Ammon's horn (tissue), 1 donor: ENCODE measurements at places on chromosomes 5 and 9.

DNA sequence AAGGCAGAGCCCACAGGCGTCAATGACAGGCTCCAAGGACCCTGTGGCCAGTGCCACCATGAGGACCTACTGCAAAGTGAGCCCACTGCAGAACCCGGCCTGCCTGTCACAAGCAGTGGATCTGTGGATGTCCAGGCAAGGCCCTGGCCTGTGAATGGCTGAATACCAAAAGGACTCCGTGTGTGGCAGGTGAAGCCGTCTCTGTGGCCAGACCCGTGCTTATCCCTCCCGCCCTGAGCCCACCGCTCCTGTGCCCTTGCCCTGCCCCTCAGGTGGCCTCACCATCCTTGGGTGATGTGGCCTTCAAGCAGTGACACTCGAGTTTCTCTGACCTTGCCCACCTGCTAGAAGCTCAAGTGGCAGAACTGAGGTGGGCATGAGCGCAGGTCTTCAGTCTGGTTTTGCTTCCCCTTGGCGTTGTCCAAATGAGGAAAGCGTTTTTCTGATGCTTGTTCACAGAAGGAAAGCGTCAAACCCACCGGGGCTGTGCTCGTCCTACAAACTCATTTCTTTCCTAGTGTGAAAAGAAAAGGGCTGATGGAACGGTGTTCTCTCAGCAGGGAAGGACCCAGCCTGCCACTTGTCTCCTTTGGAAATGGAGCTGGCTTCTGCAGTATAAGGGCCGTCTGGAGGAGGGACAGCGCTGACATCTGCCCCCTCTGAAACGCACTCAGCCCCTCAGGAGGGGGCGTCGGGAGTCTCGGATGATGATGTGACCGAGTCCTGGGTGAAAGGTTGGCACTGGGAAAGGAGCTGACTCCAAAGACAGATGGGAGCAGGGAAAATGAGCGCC is 377.7 kb upstream of the IRX4 start:
- DNase-seq, result no peak

DNA sequence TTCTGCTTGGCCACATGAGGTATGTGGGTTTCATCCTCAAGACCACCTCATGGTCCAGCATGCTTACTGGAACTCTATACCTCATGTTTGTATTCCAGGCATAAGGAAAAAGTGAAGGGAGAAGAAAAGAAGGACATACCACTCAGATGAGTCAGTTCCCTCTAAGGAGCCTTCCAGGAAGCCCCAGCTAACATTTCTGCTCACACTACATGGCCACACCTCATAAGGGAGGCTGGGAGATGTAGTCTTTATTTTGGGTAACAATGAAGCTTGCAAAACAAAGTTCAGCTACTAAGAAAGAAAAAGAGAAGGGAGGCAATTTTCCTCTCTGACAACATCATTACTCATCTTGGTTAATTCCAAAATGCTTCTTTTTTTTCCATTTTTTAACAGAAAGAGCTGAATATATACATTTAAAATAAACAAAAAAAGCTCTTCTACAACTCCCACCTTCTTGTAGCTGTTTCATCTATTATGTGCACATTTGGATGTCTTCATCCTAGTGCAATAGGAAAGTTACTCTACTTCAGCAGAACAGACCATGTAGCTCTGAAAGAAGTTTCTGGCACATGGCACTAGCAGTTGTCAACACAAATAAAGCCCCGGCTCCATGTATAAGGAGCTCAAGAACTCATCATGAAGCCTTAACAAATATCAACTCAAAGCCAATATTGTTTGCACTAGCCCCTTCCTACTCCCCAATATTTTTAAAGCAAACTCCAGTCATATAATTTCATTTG is 123.6 kb upstream of the CCDC112 start:
- DNase-seq, result no peak

DNA sequence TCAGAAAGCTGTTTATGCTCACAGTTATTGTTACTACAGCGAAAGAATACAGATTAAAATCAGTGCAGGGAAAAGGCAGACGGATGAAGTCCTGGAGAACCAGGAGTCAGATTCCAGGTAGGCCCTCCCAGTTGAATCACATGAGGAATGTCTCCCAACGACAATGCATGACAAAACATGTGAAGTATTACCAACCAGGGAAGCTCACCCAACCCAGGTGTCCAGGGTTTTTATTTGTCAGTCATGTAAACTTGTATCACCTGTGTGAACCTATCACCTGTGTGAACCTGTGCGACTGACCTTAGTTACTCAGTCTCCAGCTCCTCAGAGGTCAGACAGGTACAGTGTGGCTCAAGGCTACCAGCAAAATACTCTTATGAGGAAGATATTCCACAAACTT is 63.9 kb downstream of the KIAA1958 start:
- DNase-seq, result no peak

DNA sequence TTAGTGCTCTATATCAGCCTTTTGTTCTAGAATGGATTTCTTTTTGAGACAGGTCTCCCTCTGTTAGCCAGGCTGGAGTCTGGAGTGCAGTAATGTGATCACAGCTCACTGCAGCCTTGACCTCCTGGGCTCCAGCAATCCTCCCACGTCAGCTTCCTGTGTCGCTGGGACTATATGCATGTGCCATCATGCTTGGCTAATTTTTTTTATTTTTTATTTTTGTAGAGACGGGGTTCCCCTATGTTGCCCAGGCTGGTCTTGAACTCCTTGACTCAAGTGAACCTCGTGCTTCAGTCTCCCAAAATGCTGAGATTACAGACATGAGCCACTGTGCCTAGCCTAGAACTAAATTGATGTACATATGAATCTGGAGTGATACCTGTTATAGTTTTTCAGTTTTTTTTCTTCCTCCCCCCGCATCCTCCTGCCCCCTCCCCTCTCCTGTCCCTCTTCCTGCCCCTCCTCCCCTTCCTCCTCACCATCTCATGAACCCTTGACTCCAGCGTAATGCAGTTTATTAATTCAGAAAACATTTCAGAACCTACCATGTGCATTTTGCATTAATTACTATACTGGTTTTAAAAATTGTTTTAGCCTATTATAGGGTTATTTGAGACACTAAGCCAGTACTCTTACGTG is 37.4 kb upstream of the TNFAIP8 start:
- DNase-seq, result no peak

- DNase-seq, result no peak
These were observed at the start of gene TAL2 for GRCh38 chr9:105662184-105663104. TSS of gene TAL2 (plus strand) at chr9:105662457. CDS start at chr9:105662497, 40 bp downstream.

GRCh38 chr5:11252075-11252474 is 491.0 kb upstream of the DAP start:
- no peak for DNase-seq

- DNase-seq, result peak; percentile 64
These were observed 81.9 kb upstream of the RARS1 start for GRCh38 chr5:168404365-168404764.

- no peak for DNase-seq
These were observed 35.3 kb downstream of the EQTN start for GRCh38 chr9:27261517-27262211.

- DNase-seq, result no peak
These were observed 31.6 kb downstream of the PROP1 start for GRCh38 chr5:177964471-177964870.

DNA sequence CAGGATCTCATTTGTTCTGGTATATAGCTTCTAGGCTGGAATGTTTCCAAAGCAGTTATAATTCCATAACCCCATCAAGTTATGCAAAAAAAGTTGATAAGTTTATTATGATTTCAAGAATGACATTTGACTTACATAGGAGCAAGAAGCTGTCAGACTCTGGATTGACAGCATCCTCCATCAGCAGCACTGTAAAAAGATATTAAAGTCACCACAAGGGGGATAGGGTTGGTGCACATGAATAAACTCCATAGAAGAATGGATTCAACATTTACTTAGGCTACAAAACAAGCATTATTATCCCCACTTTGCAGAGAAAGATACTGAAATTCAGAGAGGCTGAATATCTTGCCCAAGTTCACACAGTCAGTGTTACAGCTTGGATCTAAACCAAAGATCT is 208.9 kb upstream of the SLC30A5 start:
- peak; percentile 52 for DNase-seq

DNA sequence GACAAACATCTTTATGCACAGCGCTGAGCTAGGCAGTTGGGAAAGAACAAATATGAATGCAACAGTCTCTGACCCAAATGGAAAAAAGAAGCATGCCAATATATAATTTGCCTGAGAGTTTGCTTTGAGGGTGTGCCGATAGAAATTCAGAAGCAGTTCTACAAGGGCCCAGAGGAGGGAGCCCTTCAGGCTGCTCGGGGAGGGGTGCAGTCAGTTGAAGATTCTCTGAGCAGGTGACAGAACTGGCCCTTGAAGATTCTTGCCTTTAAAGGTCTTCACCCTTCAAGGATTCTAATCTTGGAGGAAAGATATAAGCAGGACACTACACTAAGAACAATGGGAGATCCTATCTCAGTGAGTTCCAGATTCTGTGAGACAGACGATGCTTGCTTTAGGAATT is 3.7 kb upstream of the PAPPA start:
- no peak for DNase-seq

GRCh38 chr9:11103525-11103924 is 490.7 kb upstream of the PTPRD start:
- no peak for DNase-seq

- DNase-seq, result peak; percentile 9
These were observed 215.5 kb downstream of the FSTL4 start for GRCh38 chr5:133396814-133397213.

DNA sequence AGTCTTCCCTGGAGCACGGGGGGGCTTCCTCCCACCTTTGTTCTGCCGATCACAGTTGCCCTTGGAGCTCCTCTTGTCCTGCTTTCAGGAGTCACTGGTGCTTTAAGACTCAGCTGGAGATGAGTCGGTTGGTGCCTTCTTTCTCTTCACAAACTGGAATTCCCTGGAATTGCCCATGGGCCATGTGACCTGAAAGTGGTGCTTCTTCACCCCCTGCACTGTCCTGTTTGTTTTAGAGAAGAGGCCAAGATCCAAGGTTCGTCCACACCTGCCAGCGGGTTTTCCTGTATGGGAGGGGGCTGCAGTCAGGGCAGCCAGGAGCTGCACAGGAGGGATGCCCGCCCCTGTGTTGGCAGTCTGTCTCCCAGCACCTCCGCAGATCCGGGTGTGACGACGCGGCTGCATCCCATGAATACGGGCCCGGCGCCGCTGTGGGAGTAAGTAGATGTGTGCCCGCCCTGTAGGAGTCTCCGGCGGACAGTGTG is 9.5 kb upstream of the MRPS2 start:
- no peak for DNase-seq

DNA sequence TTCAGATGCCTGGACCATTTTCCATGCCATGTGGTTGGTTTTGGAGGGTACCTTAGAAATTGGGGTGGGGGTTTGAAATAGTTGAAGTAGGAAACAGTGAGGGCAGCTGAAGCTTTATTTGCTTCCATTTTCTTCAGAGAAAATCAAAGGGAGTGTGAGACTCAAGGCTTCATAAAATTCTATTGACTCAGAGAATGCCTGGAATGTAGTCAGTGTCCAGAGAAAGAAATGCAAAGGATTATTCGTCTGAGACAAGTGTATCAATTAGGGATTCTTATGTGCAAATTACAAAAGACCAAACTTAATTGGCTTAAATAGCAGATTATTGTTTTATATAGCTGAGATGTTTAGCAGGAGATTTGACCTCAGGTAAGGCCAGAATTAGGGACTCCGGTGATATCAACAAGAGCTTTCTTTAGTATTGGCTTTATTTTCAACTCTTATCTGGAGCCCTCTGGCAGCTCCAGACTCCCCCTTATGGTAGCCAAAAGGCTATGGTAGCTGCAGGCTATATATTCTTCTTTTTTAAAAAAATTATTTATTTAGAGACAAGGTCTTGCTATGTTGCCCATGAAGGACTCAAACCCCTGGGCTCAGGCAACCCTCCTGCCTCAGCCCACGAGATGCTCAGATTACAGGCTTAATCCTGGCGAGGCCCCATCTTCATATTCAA is 38.9 kb downstream of the PTTG1 start:
- no peak for DNase-seq

DNA sequence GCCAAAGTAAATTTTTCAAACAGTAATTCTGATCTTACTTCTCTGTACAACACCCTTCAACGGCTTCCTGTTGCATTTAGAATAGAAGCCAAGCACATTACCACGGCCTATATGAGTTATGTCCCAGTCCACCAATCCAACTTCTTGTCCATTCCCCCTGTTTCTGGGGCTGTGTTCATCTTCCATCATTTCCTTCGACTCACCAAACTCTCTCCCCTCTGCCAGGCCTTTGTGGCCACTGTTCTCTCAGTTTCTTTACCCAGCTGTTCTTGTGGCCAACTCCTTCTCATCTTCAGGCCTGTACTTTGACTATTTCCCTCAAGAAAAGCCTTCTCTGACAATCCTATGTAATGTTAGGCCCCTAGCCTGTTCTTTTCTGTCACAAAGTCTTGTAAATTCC is 259.4 kb upstream of the EFNA5 start:
- DNase-seq, result no peak

GRCh38 chr5:34930870-34931269 is 1.5 kb downstream of the DNAJC21 start:
- DNase-seq, result no peak

GRCh38 chr9:30020161-30020560 is 2364.3 kb upstream of the ACO1 start:
- no peak for DNase-seq

GRCh38 chr9:100228352-100228869 is 124.3 kb downstream of the TEX10 start:
- DNase-seq, result no peak

- peak; percentile 97 for DNase-seq
These were observed 108.7 kb downstream of the RXRA start for GRCh38 chr9:134434894-134435506.

- DNase-seq, result no peak
These were observed 20.7 kb downstream of the PLK2 start for GRCh38 chr5:58439094-58439644.
